ENCODE measurements at places on chromosomes 5 and 9.
A peak's percentile ranks its signal among the peaks of the same experiment; 100 is the strongest.

DNA sequence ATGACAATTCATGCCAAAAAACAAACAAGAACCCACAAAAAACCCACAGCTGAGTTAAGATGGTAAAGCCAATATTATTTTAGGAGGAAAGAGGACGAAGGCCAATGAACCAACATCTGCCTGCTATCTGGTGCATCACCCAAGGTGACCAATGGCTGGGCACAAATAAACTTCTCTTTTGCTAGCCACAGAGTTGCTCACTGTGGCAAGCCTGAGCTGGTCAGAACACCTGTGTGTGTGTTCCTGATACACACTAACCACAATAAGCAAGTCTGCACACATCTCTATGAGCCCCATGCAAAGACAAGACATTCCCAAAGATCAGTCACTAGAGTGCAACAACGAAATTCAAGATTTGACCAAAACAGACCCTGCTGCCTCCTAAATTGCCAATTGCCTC lies 63.1 kb downstream of the RNF38 start:
- no peak for DNase-seq

GRCh38 chr5:43367909-43368669 lies 44.1 kb downstream of the CCL28 start:
- no peak for DNase-seq

DNA sequence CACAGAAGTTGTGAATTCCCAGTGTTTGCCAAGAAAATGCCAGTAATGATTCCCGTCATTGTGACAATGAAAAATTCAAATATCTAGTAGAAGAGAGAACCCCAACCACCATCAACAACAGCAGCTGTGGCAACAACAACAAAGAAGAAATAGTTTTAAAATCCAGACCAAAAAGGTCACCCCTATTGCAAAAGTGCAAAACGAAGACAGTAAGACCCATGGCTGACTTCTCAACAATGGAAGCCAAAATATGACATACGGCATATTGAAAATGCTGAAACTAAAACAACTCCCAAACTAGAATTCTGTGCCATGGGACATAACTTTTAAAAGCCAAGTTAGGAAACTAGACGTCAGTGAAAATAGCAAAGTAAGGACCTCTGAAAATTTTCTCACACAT lies 270.6 kb downstream of the IRX2 start:
- DNase-seq = no peak

DNA sequence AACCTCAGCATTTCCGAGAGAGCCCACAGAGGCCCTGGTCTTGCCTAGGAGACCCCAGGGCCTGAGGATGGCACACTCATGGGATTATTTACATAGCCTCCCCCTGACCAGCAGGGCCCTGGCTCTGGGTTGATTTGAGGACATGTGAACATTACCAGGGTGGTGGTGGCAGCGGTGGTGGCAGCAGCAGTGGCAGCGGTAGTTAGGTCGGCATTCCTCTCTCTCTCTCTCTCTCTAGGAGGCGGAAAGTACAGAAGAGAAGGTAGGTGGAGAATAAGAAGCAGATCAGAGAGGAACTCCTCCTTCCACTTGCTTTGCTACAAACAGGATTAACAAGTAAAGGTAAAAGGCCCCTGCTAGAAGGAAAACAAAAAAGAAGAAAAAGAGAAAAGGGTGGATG lies 39.3 kb downstream of the B4GALT1 start:
- DNase-seq = no peak

DNA sequence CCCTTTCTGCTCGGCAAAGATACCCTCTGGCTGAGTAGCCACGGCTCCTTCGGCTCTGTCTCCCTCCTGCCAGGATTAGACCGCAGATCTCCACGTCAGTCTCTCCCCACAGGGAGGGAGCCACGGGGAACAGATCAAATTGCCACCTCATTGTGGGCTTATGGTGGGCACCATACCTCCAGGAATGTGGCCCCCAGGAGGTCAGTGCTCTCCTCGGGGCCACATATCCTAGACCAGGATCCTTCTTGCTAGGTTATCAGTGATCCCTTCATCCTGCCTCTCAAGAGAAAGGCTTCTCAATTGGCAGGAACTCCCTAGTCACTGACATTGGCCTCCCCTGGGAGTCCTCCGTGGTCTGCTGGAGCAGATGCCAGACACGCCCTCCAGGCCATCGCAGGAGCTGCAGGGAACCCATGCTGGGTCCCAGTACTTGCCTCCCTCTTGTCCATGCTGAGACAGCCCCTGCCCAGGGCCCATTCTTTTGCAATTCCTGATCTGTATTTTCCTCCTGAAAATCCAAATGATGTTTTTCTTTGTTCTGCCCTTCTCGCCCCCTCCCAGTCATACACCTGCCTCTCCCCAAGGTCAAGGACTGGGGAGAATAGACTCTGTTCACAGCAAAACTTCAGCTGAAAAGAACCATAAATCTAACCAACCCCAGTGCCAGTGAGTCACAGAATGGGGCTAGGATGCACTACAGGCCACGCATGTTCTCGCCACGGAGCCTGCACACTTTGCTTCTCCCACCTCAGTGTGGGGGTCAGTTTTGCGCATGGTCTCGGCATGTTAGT lies 31.6 kb upstream of the ENHO start:
- peak; percentile 64 for DNase-seq

DNA sequence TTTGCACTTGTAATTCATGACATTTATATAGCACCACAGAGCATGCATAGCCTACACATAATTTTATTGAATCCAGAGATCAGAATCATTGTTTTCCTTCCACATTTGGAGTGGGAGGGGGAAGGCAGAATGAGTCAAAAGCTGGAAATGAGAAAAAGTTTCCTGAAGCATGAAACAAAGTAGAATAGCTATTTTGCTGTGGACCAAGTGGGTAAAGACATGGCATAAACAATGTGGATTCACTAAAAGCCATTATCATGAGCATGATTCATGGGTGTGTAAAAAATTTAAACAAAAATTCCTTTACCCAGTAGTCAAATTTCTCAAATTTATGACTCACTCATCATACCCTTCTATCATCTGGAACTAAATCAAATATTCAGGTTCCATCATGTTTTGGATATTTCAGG lies 97.9 kb downstream of the YIPF5 start:
- DNase-seq = no peak

GRCh38 chr5:127153521-127153920 lies 80.2 kb upstream of the C5orf63 start:
- no peak for DNase-seq

DNA sequence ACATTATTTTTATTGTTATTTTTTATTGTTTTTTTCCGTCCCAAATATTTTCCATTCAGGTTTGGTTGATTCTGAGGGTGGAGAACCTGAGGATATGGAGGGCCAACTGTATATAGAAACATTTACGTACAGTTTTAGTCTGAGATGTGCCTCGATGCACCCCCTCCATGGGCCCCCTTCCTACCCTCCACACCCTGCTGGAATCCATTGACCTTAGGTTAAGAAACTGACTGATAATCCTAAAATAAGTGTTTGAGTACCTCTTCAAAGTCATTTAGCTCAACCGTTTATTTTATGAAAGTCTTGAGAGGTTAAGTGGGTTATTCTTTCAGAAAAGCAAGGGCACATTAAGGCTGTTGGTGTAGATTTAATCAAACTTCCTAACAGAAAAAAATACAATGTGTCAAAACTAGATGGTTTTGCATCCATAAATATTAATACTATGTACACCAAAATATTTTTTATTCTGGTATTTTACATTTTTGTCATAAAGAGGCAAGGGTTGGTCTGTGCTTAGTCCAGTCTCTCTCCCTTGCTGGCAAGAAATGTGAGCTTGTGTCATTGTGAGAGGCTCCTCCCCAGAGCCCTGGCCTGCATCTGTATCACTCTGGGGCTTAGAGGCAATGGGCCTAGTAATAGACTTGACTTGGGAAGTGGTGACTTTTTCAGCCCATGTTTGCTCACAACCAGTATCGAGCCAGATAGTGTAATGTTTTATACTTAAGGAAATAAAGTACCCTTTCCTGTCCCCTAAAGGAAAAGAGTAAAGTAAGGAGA lies 15.7 kb downstream of the MTRR start:
- DNase-seq = no peak

DNA sequence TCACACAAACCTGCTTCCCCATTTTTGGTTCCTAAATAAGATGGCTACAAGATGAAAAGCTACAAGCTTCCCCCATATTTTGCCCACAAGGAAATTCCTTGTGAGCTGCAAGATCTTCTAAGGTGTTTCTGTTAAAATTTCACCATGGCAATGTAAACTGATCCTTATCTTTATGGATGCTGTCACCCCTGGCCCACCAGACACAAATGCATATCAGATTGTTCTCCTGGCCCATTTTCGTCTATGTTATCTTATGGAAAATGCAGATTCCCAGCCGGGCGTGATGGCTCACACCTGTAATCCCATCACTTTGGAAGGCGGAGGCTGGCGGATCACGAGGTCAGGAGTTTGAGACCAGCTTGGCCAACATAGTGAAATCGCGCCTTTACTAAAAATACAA lies 65.1 kb upstream of the IL6ST start:
- no peak for DNase-seq

- no peak for DNase-seq
Measured at GRCh38 chr5:89901346-89901745, 508.2 kb downstream of the CETN3 start.

GRCh38 chr5:60207040-60207439 lies 313.5 kb upstream of the PDE4D start:
- DNase-seq = no peak

- DNase-seq = no peak
Measured at GRCh38 chr5:166370928-166371690, 1920.3 kb upstream of the WWC1 start.

DNA sequence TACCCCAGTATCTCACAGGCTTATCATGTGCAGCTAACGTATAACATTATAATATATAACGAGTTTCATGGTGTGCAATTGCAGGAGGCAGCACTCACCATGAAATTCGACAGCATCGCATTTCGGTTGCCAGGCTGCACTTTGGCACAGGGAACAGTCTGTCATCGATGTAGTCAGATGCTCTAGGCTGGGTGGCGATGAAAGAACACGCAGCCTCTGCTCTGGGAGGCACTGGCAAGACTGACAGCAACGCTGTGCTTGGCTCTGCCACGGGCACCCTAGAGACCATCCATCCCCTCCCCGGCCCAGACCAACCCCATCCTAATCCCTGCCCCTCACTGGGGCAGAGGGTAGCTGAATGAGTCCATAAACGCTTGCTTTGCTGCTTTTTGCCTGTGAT lies 290.8 kb downstream of the MED10 start:
- DNase-seq = no peak

DNA sequence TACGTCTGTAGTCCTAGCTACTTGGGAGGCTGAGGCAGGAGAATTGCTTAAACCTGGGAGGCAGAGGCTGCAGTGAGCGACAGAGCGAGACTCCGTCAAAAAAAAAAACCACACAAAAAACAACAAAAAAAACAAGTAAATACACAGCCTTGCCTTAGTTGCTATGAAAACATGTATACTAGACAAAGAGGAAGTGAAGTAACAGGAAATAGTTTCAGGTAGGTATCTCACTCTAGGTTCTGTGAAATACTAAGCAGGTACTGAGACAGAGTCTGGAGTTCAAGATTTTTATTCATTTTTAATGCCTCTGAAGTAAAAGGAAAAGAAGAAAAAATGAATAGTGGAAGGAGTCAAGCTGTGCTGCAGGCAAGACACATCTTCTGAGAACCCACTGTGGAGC lies 687.9 kb upstream of the RGMB start:
- no peak for DNase-seq

DNA sequence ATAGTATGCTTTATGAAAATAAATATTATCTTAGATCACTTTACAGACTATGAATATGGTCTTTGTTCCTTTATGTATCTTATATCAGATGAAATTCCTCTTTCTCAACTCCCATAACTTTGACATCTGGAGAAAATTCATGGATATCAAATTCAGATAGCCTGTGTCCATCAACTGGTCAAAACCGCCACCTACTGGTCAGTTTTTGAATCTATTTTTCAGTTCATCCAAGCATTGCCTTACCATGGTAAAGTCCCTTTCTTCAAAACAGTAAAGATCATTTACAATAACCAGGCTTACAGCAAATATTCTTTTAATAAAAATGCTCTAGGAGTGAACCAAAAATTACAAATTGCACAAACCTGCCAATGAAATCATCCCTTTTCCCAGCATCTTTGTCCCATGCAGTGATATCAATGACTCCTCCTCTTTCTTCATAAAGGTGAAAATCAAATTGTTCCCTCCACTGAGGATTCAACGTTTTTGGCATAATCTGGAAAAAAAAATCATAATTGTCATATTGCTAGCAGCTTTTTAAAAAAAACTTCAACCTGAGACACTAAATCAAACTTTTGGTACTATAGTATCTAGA lies 290.5 kb downstream of the SLF1 start:
- DNase-seq = peak; percentile 27

DNA sequence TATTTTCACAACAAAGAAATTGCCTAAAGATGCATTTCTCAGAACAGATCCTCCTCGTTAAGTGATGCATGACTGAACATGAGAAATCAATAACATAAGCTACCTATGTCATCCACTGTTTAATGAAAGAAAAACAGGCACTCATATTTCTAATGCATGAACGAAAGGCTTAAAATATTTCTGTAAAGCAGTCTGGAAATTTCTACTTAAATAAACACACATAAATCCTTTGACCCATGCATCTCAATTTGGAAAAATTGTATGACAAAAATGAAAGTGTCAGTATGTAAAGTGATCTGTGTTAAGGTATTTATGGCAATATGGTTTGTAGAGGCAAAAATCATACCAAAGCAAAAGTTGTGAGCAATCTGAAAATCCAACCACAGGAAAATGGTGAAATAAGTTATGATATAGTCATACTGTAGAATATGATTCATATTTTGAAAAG lies 399.2 kb upstream of the GRAMD2B start:
- no peak for DNase-seq

DNA sequence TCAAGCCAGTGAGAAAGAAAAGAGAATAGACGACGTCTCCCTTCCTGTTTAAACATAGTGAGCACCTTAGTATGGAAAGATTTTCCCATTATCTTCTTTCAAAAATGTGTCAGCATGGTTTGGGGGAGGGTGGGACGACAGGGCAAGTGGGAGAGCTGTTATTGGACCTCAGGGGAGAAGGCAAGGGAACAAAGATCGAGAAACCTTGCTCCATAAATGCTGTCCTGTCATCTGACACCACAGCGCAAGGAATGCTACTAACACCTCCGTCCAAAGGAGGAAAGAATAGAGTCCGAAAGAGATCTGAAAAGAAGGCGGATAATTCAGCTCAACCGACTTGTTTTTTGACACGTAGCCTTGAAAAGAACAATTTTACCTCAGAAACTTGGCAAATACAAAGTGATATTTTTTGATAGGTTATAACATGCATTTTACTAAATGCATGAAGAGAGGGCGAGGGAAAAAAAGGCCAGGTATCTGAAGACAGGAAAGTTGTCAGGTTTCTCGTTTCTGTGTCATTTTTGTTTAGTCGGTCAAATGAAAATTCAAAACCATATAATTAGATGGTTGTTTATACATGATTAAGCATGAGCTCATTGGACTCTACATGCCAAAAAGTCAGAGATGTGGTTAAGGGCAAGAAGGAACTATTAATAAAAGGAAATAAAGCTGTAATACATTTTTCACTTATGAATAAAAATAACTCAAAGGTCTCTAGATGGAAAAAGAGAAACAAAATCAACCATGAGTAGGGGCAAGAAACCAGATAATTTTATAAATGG lies 155.7 kb downstream of the GLIS3 start:
- DNase-seq = peak; percentile 53

- DNase-seq = no peak
Measured at GRCh38 chr9:113788616-113789330, 87.3 kb upstream of the ZNF618 start.

GRCh38 chr5:151075698-151076331 lies 5.0 kb downstream of the TNIP1 start:
- no peak for DNase-seq

GRCh38 chr9:134355561-134356279 lies 29.5 kb downstream of the RXRA start:
- peak; percentile 73 for DNase-seq

- DNase-seq = no peak
Measured at GRCh38 chr5:53201746-53202145, 92.2 kb upstream of the MOCS2 start.

- DNase-seq = no peak
Measured at GRCh38 chr5:59449905-59450644, 443.5 kb downstream of the PDE4D start.
